CD4-positive, alpha-beta T cell treated with Interleukin-4 for 1 hour (primary cell): ENCODE measurements at places on chromosomes 2 and 18.

DNA sequence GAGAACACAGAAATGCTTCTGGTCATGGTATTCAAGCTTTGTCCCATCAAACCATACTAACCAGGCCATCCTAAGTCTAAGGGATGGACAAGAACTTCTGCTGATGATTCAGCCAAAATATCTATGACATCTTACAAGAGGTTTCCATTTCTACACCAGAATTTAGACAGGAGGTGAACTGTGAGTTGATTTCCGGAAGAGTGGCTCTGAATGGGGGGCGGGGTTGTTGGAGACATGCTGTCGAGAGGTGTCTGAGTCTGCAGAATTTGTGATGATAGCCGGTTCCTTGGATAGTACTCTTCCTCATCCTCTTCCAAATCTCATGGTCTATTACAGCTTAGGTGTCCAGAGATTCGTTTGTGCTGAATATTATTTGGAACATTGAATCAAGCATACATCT, 408.7 kb upstream of the TCF4 start:
- no peak for DNase-seq

DNA sequence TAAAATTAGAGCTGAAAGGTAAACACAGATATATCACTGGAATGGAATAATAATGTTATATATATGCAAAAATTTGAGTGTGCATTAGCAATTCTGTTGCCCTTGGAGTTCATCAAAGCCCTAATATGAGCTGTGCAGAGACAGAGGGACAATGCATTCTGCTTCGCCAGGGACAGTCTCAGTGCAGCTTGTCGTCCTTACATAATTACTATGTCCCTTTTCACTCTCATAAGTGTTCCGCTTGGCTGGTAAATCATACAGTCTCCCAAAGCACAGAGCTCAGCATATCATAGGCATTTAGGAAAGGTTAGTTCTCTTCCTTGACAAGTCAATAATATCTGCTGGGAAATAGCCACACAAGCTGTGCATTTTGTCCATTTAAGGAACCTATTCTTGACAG, 30.7 kb downstream of the MAPK4 start:
- no peak for DNase-seq

- DNase-seq, result no peak
These were observed 137.2 kb downstream of the CELF4 start for GRCh38 chr18:37428288-37428974.

DNA sequence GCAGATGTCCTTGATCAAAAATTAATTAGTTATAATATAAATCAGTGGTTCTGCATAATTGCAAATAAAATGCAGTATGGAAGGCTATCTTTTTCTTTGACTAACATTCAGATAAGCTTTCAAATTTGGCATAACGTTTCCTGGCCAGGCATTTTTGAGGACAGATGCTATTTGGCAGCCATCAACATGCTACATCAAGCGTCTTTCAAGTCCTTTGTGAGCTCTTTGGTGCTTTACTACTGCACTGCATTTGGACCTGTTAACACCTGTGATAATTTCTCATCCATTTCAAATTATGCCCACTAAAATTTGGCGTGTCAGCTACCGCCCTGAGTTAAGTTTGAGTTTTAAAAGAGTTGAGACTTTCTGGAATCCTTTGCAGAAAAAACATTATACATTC, 545.7 kb downstream of the STK39 start:
- DNase-seq, result no peak

DNA sequence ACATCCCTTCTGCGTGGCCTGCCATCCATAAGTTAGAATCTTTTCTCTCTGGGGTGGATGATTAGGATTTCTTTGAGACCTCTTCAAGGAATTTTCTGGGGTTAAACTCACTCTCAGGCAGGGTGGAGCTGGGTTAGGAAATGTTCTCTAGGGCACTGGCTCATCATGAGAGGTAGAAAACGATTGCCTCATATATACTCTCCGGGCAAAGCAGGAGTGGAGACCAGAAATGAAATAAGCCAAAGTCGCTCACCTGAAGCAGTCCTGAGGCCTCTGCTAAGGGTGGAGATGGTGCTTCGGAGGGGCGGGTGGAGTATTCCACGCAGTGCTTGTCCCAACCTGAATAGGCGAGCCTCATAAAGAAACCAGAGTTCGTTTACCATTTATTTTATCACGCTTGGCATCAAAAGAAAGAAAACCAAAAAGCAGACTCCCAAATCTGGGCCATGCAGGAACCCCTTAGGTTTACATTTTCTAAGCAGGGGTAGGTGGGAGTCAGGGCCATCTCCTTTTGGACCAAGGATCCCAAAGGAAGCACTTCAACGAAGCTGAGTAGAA, 249.3 kb upstream of the MEIS1 start:
- no peak for DNase-seq

GRCh38 chr2:230318190-230319121, 8.5 kb upstream of the SP140L start:
- no peak for DNase-seq

- DNase-seq, result no peak
These were observed 694.2 kb upstream of the CDH7 start for GRCh38 chr18:65056575-65056974.

DNA sequence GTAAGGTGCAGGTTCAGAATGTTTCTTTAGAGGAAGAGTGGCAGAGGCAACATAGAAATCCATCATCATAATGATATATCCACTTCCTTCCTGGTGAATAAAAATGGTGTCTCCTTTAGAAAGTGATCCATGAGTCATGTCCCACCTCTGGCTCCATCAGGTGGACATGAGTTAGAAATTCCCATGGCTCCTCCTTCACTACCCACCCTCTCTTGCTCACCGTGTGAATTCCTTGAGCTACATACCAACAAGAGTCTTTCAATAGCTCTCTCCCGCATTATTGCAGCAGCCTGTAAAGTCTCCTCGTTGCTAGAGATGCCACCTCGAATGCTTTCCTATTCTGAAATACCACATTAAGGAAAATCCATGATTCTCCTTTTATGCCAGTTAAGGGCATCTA, 317.6 kb downstream of the LNPK start:
- DNase-seq, result no peak
